Common myeloid progenitor, CD34-positive (primary cell): ENCODE measurements at places on chromosomes 1 and 21.

DNA sequence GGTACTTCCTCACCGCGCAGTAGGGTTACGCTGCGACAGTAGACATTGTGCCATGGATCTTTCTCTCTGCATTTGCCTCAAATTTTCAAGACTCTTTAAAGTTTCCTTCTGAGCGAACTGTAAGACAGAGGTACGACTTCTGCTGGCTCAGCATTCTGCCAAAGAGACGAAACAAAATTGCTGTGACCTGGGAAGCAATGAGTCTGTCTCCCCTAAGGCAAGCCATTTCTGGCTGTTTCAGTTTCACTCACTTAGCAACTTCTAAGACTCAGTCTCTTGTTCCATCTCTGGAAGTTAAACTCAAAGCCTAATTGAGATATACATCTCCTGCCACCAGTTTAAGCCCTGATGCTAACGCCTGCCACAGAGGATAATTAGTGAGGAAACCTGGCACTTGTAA, 510.9 kb upstream of the DAB1 start:
- no peak for DNase-seq

DNA sequence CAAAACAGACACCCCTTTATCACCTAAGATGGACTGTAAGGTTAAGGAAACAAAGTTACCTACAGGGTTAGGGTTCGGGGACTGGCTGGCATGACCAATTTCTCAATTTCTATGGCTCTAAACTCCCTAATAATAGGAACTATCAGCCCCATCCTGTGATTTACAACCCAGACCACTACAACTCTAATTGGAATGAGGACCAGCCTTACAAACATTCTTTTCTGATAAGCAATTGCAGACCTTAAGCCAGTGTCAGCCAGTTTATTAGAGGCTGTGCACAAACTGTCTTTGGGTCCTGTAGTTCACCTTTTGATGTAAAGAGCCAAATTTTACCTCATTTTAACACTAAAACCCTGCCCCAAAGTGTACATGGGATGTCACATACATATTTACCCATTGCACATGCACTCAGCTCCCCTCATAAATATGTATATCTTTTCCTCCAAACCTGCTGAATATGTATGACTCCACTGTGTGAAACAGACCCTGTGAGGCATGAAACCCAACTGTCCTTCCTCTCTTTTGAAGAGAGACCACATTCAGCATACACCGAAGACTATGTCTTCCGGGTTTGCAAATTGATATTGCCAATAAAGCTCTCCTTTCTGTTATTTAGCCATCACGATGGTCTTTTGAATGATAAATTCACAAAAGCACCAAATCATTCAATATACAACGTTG, 7.3 kb upstream of the APP start:
- DNase-seq = no peak

- DNase-seq = no peak
These were observed 29.3 kb downstream of the PRDX6 start for GRCh38 chr1:173506437-173506836.

DNA sequence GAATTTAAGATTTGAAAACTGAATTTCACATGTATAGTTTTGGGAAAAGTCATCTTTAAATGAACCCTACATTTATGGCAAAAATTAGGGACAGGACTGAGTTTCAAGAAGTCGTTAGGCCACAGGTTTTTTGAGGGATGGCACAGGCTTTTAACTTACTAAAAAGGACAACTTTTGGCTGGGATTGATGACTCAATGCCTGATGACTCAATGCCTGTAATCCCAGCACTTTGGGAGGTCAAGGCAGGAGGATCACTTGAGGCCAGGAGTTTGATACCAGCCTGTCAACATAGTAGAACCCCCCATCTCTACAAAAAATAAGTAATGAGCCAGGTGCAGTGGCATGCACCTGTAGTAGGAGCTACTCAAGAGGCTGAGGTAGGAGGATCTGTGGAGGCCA, 15.9 kb downstream of the UCK2 start:
- DNase-seq = no peak

GRCh38 chr21:32909393-32909792, 116.3 kb upstream of the OLIG2 start:
- DNase-seq = no peak

GRCh38 chr21:43858806-43859648, 6.0 kb upstream of the AGPAT3 start:
- DNase-seq = no peak

DNA sequence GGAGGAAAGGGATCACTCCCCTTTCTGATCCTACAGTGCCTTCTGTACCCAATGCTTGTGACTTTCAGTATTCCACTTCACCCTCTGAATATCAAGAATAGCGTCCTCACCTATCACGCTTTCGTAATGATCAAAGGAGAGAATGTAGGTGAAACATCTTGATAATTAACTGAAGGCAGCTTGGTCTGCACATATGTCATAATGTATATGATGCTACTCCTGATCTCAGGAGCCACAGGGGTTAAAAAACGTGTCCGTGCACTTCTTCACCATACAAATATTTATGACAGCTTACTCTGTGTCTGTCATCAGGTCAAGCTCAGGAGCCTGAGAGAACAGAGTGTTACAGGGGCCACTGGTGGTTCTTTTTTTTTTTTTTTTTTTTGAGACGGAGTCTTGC, 1.2 kb upstream of the PIK3C2B start:
- no peak for DNase-seq

- no peak for DNase-seq
These were observed 123.7 kb downstream of the TOMM20 start for GRCh38 chr1:235004840-235005391.

DNA sequence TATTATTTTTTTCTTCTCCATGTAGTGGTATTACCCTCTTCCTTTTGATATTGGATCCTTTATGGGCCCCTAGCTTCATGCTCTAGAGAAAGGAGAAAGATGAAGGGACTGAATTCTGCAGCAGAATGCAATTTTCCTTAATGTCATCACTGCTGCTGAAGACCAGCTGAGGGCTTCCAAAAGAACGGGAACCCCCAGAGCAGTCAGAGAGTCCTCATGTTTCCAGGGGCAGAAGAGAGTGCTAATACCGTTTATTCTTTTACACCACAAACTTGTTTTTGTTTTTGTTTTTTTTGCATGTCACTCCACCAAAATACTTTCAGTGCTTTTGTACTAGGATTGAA, 21.1 kb upstream of the TBX15 start:
- DNase-seq = no peak

DNA sequence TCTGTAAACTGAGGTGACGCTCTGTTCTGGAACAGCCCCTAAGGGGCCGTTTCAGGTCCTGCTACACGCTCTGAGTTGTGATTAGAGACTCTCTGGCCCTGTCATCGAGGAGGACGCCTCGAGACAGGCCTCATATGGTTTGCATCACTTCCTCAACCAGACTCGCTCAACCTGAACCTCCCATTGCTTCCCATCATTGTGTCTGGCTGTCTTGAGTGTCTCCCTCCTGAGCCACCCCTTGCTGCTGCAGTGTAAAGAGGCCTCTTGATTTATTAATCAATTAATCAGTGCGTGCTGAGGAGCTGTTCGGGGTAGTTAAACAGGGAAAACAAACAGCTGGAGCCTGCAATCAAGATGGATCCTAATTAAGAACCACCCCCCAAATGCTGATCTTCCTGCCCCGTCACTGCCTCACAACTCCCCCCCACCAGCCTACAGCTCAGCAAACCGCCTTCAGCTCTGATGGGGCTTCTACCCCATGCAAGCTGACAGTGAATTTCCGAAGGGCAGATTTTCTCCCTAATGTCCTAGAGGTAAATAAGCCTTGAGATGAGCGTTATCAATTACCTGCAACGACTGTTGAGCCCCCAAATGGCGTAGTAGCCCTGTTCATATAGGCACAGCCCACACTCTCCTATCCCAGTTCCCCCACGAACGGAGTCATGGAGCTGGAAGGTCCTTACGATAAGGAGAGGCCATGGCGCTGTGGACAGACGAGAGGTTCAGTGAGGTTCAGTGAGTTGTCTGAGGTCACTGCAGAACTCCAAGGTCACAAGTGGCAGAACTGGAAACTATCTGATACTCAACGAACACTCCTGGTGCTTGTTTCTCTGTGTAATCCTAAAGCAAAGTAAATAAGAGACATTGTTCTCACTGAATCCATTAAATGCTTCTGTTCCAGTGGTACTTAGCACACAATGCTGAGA, 210.6 kb downstream of the KIF26B start:
- DNase-seq = no peak

DNA sequence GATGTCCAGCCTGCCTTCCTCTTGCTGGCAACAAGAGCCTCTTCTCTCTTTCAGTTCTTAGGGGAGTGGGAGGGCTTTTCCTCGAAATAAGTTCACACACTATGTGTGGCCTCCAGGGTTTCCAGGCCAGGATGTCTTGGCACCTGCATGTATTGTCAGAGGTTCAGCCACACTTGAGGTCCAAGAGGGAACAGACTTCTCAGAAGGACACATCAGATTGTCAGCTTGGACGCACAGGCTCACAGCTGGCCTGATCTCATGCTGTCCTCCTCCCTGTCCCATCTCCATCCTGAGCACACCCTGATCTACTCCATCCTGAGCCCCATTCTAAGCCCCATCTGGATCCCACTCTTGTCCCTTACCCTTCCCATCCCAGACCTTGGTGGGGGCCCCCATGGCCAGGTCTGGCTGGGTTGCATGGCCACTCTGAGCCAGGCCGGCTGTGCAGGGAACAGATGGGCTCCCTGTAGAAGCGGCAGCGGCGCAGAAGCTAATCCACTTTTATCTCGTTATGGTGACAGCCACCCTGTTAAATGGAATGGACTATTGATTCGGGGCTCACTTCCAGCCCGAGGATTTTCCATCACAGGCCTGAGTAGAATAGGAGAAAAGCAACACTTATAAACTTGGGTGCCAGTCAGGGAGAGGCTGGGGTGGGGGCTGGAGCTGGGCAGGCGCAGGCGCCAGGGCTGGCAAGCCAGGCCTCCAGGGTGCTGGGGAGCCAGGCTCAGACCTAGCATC, 85.1 kb upstream of the CSF3R start:
- DNase-seq = no peak

DNA sequence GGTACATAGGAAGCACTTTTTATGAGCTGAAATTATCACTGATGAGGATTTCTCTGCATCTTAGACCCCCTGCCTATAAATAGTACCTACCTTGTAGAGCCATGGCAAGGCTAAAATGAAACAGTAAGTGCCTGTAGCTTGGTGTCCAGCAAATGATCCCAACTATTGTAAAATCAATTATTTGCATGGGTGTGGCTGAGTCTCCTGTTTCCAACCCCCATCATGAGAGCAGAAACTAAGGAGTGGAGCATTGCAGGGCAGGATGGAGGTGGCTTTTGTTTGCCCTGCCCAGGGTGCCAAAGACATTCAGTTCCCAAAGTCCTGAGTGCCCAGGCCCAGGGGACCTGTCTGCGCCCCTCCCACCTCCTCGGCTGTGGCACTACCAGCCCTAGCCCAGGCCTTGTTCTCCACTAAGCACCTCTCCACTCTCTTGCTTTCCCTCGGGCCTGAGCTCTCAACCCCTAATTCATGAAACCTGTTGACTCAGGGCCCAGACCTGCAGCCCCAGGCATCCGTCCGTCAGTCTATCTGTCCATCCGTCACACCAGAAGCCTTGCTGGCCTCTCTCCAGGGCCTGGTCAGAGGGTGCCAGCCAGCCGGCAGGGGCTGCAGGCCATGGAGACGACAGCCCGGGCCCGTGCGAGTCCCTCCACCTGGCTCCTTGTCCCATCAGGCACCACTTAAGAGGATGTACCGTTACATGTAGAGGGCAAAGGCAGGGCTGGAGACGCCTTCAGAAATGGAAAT, 39.6 kb downstream of the PAX7 start:
- DNase-seq = no peak

- no peak for DNase-seq
These were observed 318.9 kb upstream of the PBX1 start for GRCh38 chr1:164240081-164240480.

- DNase-seq = no peak
These were observed 1.2 kb upstream of the KCNE1 start for GRCh38 chr21:34513129-34513675.

GRCh38 chr1:8825985-8826481, 8.6 kb upstream of the RERE start:
- DNase-seq = no peak

- DNase-seq = no peak
These were observed 1.4 kb upstream of the RGS2 start for GRCh38 chr1:192807211-192808162.

DNA sequence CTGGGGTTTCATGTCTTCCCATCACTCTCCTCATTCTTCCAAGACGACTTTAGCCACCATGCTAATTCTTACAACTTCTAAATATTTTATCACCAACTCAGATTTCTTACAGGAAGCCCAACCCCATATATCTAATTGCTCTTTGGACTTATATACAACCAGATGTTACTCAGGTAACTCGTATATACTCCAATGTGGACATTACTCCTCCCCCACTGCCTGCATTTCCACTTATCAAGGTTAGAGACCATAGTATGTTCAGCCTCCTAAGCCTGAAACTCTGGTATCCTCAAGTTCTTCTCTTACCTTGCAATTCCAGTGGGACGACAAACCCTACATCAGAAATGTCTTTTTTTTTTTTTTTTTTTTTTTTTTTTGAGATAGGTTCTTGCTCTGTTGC, 2.7 kb upstream of the RCC1 start:
- DNase-seq = no peak

- DNase-seq = no peak
These were observed 20.2 kb upstream of the SLFNL1 start for GRCh38 chr1:41041614-41042270.

- DNase-seq = peak; percentile 63
These were observed 160.5 kb downstream of the LTN1 start for GRCh38 chr21:28832013-28832714.

DNA sequence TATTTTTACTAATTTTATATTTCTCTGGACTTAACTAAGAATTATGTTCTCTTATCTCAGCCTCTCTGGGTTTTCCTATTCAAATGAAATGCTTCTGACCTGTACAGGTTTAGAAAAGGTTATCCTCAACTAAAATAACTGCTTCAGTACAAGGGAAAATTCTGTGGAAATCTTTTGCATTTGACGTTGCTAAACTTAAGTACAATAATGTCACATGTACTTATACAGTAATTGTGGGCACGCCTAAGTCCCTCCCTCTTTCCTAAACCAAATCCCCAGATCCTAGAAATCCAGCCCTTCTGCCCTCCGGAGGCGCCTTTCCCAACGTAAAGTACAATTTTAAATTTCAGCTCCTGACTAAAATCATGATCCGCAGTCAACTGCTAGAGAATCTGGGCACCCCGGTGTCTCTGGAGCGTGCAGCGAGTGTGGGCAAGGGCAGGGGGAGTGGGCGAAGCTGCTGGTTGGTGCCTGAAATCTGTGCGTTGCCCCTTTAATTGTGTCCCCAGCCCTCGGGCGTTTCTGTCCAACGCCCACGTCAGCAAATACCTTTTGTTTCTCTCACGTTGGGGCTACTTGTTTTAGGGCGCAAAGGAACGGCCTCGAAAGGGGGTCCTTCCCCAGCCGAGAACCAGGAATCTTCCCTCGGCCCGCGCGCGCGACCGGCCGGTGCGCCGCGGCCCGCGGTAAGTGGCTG, at the start of gene ZBTB8A:
Gene ZBTB8A, plus strand, starts transcription at position 541 of the 697 bp plus-strand sequence. CDS start 53,505 bp downstream, outside the sequence.
- DNase-seq = peak; percentile 80

- no peak for DNase-seq
These were observed 1.6 kb downstream of the TNNI1 start for GRCh38 chr1:201419746-201420607.
